B cell (primary cell): ENCODE measurements at places on chromosomes 5 and 9. TPM values are rescaled to one million over a fixed set of nuclear protein-coding genes. Genes with fewer than 3 reads are reported as not detected.

DNA sequence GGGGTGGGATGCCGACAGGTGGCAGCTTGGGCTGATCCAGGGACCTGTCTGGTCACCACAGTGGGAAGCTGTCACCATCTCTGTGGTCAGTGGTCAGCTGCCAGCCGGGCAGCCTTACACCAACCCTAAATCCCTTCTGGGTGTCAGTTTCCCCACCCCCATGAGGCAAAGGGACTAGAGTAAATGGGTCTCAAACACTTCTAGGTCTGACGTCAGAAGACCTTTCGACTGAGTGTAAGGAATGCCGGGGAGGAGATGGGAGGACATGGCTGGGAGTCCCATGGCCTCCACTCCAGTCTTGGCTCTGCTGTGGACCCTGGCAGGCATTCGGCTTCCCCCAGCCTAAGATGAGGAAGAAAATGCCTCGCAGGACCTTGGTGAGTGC is 40.3 kb upstream of the SLC25A51 start:
- no peak overlapping the region for H3K4me3 ChIP-seq
- H3K4me1 ChIP-seq: no peaks in the 10 kb centered on the region

DNA sequence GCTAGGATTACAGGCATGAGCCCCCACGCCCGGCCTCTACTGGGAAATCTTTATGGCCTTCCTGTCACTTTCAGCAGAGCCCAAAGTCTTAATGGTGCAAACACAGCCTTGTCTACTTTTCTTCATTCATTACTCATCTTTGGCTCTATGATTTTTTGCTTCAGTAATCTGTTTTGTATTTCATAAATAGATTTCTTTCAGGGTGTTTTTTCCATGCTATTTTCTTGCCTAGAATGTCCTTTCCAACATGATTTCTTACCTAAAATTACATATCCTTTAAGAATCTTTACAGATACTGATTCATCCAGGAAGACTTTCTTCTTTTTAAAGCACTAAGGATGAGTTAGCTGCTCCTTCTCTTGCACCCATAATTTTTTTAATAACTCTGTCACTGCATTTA is 213.0 kb downstream of the TAF11L14 start:
- H3K4me3 ChIP-seq: no peak overlapping the region
- H3K27me3 ChIP-seq: no peaks in the 10 kb centered on the region
- DNase-seq: no peak
- no peaks in the 10 kb centered on the region for H3K36me3 ChIP-seq
- no peak overlapping the region for H3K27ac ChIP-seq

DNA sequence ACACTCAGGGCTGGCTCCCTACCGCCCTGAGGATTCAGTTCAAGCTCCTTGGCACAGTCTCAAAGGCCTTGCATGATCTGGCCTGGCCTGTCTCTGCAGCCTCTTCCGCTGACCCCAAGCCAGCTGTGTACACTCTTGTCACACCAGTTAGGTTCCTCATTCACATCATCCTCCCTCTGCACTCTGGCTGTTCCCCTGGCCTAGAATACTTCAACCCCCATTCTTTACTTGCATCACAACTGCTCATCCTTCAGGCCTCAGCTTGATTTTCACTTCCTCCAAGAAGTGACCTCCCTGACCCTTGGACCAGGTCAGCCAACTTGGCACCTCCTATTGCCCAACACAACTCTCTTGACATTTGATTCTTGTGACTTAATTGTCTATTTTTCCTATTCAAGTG is 18.9 kb upstream of the PFDN1 start:
- H3K27me3 ChIP-seq: no peaks in the 10 kb centered on the region
- DNase-seq: no peak

GRCh38 chr5:684751-685216 is 8.4 kb downstream of the TPPP start:
- H3K27ac ChIP-seq: no peak overlapping the region
- no peaks in the 10 kb centered on the region for H3K4me1 ChIP-seq
- no peaks in the 10 kb centered on the region for H3K36me3 ChIP-seq
- H3K4me3 ChIP-seq: no peak overlapping the region
- no peak for DNase-seq

DNA sequence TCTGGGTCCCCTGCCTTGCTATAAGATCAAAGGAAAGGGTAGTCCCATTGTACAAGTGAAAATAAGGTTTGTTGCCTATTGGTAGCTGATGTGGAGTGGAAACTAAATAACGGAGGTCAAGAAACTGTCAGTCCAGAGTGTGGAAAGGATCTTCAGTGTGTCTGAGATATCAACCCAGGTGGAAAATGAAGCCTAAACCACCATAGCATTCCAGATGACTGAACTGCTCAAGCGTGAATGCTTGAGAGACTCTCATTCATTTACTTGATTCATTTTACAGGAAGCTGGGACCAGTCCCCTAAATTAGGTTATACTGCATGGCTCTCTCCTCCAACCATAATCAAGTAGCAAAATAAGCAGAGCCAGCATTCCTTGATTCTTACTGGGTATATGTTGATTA is 116.0 kb upstream of the SLC28A3 start:
- DNase-seq: no peak
- H3K4me3 ChIP-seq: no peak overlapping the region
- H3K36me3 ChIP-seq: no peaks in the 10 kb centered on the region
- H3K27me3 ChIP-seq: no peaks in the 10 kb centered on the region
- no peaks in the 10 kb centered on the region for H3K4me1 ChIP-seq

DNA sequence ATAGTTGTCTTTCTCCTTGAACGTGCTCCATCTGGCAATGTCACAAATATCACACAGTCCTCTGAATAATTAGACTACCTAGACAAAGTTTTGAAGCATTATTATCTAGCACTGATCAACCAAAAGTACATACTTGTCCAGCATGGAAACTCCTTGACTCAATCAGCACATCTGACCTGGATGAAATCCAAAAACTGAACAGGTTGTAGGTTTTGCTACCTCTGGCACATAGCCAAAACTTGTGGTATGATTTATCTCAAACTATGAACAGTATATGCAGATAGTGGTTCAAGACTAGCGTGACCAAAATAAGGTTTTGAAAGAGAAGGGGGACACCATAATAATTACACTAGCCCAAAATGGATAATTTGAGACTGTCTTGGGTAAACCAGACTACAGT is 158.1 kb downstream of the ARRDC3 start:
- H3K4me3 ChIP-seq: no peak overlapping the region
- H3K36me3 ChIP-seq: no peaks in the 10 kb centered on the region
- no peak overlapping the region for H3K27ac ChIP-seq
- peaks cover 4% of the 10 kb centered on the region for H3K27me3 ChIP-seq
- no peak for DNase-seq
- no peaks in the 10 kb centered on the region for H3K4me1 ChIP-seq

DNA sequence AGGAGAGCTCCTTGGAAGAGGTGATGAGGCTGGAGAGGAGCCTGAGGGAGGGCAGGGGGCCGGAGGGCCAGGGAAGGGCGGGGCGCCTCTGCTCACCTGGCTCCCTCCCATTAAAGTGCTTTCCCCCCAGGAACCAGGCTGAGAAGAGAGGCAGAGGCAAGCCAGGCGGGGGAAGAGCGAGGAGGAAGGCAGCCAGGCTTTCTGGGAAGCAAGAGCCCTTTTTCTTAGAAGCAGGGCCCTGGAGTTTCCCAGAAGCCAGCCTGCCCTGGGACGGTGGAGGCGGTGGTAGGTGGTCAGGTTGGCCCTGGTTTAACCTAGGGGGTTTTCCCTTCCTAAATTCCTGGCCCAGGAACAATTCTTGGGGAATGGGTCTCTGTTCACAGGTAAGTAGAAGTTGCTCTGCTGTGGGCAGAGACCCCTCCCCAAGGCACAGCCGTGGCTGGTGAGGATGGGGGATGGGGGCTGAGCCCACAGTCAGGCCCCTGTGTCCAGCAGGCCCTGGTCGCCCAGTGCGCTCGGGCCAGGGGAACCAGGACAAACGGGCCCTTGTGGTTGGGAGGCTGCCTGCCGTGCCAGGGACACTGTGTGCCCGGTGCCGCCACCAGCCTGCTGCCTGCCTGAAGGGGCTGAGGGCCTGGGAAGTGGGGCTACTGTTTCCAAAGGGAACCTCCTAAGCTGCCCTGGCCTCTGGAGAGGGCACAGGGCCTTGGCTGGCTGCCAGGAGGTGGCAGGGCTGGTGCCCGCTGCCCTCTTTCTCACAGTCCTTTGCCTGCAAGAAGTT is 16.6 kb upstream of the RALGDS start:
- H3K27ac ChIP-seq: no peak overlapping the region
- no peak overlapping the region for H3K4me3 ChIP-seq
- peaks cover 45% of the 10 kb centered on the region for H3K4me1 ChIP-seq
- DNase-seq: no peak
- H3K27me3 ChIP-seq: no peaks in the 10 kb centered on the region

DNA sequence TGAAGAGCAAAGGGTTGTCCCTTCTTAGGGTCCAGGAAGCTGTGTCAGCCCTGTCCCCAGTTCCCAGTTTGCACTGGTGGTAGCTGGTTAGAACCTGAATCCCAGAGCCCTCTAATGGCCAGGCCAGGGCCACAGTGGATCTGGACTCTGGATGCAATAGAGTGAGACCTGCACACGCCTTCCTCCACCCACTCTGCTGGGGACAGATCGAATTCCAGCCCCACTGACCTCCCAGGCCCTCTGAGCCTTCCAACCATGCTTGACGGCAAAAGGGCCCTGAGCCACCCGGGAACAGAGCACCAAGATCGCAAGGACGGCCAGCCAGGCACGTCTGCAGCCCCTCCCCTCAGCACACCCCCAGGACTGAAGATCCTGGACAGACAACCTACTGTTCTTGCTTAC is 23.7 kb downstream of the NAIF1 start:
- H3K27ac ChIP-seq: no peak overlapping the region
- H3K4me3 ChIP-seq: no peak overlapping the region
- DNase-seq: no peak
- H3K27me3 ChIP-seq: no peaks in the 10 kb centered on the region
- H3K36me3 ChIP-seq: no peaks in the 10 kb centered on the region
- no peaks in the 10 kb centered on the region for H3K4me1 ChIP-seq

DNA sequence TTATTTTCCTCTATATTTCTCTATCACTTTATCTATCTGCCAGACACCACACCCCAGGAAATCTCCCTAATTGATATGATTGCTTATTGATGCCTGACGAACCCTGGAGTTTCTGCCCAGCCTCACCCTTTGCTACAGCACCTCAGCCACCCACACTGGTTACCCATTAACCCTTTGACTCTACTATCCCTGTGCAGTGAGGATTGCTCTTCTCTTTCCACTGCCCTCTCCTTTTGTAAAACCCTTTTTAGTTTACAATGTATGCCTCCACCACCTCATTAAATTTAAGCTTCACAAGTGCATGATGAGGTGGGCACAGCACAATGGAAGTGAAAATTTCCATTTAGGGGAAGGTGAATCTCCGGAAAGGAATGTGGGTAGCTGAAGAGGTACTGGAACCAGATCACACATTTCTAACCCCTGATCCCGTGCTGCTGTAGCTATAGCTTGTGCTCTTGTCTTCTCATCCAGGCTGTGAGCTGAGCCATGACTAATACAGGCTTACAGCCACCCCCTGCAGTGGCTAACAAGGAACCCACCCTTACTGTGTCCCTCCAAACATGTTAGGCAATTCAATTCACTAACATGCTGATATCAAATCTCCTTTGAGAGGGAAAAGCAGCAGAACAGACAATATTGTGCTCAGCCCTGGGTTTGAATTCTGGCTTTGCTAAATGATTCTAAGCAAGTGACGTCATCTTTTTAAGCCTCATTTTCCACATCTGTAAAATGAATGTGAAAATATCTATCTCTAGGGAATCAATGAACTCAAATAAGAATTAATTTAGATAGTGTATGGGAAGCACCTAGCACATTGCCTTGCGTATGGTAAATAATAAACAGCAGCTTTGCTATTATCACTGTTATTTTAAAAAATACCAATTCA is 186.9 kb upstream of the TRIM32 start:
- H3K27me3 ChIP-seq: no peaks in the 10 kb centered on the region
- H3K27ac ChIP-seq: no peak overlapping the region
- H3K4me3 ChIP-seq: no peak overlapping the region
- no peak for DNase-seq
- no peaks in the 10 kb centered on the region for H3K4me1 ChIP-seq

DNA sequence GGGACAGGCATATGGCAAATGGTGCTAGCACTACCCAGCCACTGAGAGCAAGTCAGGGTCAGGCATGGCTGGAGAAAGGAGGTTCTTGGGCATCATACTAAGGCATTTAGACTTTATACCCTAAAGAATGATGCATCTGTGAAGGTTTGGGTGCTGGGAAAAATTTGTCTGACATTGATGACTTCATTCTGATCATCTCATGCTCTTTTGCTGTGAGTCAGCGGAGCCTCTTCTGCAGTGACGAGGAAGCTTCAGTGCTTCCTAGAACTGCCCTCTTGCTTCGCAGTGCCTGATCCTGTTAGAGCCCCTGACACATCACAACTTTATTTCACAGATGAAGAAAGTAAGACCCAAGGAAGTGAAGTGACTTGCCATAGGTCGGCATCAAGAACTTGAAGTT is 266.6 kb upstream of the GAS1 start:
- H3K36me3 ChIP-seq: no peaks in the 10 kb centered on the region
- H3K4me1 ChIP-seq: no peaks in the 10 kb centered on the region
- H3K27me3 ChIP-seq: no peaks in the 10 kb centered on the region

DNA sequence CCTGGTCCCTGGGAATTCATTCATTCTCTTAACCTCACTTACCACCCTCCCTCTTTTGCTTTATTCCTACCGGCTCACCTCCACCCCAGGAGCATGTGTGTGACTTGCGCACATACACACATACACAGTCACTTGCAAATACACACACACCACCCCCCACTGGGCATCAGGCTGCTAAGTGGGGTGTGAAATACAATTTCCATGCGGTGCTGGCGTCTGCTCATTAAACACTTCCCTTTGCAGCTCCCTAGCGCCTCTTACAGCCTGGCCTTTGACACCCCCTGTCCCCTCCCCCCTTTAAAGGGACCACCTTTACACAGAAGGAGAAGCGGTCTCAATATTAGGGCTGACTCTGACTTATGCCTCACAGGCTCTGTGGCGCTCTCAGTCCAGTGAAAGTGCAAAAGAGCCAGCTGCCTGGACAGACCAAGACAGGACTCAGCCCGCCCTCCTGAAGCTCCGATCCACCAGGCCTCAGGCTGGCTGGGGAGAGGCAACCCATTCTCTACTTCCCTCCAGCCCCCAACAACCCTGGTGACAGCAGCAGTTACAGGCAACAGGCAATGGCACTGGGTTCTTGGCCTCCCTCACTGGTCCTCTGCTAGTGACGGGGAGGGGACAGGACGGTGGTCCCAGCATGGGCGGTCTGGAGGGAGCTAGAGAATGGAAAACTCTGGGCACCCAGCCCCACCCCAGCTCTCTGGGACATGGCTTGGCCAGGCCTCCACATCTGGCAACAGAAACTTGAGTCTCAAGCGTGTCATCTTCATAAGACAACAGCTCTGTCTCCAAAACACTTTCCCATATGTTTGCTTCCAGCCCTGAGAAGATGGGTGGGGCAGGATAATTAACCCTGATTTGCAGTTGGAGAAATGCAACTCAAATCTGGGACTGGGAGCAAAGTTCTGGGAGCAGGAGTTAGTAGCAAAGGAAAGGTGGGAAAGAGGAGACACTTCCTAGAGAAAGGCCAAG is 12.0 kb downstream of the ENHO start:
- H3K4me1 ChIP-seq: no peaks in the 10 kb centered on the region
- no peak overlapping the region for H3K4me3 ChIP-seq
- no peaks in the 10 kb centered on the region for H3K36me3 ChIP-seq
- no peak for DNase-seq
- H3K27ac ChIP-seq: no peak overlapping the region

GRCh38 chr9:2230362-2230761 is 215.2 kb downstream of the SMARCA2 start:
- no peak overlapping the region for H3K27ac ChIP-seq
- no peaks in the 10 kb centered on the region for H3K36me3 ChIP-seq
- peaks cover 22% of the 10 kb centered on the region for H3K4me1 ChIP-seq
- H3K4me3 ChIP-seq: no peak overlapping the region

Gene ATP6V1G1
- total RNA-seq: 83.1 and 86.8 TPM in 2 replicates

Gene PCDHGB5
- 2.5 TPM in 2 replicates for total RNA-seq

Gene TNFSF15
- total RNA-seq: not detected in 2 replicates

Gene C5orf58
- total RNA-seq: not detected in 2 replicates

Gene IFNK
- not detected in 2 replicates for total RNA-seq
